ENCODE measurements at places on chromosomes 1 and 21. TPM values are rescaled to one million over a fixed set of nuclear protein-coding genes. Genes with fewer than 3 reads are reported as not detected.

GRCh38 chr1:5724847-5725246 is 267.4 kb downstream of the NPHP4 start:
- no peak for ATAC-seq

GRCh38 chr1:1427106-1427819 is 6.2 kb upstream of the ANKRD65 start:
- ATAC-seq, result peak; percentile 67

DNA sequence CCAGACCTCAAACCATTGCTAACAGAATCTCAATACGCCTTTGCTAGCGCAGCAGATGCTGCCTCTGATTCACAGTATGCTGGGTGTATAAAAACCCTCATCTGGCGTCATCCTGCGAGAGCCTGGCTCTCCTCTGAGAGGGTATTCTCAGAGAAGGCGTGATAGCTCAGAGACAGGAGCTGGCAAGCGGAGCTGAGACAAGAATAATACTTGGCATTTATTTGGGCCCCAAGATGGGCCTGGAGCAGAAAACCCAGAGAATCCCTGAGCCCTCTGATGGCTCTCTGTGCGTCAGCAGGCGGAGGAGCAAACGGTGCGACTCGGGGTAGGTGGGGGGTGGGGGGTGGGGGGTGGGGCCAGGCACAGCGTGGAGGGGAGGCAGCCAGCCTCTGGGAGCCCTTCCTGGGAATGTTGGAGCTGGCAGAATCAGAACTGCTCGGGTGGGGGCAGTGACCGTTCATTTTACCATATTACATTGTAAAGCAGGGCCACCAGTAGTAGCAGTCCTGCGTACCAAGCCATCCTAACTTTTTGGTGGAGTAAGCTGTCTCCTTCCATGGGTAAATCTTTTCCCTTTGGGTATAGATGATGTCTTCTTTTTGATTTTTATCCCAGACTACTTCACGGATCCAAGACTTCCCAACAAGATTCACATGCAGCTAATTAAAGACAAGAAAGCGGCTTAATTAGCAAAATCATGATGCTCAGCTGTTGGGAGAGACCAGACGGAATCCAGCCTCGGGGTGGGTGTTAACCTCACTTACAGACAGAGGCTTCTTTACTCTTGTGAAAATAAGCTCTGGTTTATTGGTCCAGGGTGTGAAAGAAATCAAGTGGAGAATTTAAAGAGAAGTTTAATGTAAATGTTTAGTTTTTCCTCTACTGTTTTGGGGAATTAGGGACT is 7.1 kb downstream of the RIIAD1 start:
- peak; percentile 97 for ATAC-seq

DNA sequence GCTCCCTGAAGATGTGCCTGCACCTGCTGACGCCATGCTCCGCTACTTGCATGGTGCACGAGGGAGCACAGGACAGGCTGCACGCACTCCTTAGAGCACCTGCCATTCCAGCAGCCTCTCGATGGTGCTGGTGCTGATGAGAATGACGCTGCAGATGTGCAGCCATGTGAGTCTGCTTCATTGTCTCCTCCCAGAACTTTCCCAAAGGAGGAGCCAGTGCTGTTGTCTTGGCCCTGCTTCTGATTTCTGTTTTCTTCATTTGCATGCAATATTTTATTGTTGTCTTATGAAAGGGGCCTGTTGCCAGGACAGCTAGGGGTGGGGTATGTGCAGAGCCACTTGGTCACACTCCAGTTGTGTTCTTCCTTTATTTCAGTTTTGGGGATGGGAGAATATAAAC is 70.1 kb downstream of the PCBP3 start:
- ATAC-seq, result peak; percentile 87

- no peak for ATAC-seq
Measured at GRCh38 chr1:209786146-209786545, 1.8 kb upstream of the C1orf74 start.

DNA sequence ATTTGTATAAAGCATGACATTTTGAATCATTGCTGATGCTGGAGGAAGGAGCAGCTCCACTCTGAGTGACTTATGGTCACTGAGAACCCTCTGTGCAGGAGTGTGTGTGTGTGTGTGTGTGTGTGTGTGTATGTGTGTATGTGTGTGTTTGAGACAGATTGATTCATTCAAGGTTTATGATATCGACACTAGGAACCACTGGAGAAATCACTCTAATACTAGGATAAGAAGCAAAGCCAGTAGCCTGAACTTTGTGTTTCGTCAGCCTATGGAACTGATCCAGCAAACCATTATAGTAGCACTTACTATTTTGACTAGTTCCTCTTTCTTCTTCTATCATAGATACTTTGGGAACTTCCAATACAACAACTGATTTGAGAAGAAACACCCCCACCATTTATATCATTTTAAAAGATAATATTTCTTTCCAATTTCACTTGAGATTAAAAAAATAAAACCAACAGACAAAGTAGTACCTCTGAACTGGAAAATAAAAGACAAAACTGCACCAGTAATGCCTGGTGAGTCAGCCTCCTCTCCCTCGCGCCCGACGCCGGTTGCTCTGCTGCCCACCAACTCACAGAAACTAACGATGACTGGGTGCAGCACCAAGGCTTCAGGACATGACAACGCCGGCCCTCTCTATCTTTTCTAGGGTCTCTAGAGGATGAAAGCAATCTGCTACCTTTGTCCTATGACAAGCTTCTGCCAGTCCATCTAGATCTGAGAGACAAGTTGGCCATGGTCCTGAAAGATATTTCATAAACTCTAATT is 20.9 kb downstream of the SLAMF1 start:
- ATAC-seq, result no peak

DNA sequence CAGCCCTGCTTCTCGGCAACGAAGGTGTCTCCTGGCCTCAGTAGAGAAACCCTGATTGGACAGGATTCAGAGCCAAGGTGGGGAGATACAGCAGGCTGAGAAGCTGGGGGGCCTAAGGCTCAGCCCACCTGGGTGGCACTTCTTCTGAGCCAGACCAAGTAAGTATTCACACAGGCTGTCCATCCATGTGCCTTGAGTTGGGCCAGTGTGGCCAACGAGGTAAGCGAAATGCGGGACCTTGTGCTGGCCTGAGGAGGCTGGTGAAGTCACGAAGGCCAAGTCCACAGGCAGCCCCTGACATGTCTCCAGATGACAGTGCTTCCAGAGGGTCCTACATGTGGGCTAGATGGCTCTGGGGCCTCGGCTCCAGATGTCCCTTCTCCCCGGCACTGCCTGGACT is 91.4 kb downstream of the ITPKB start:
- ATAC-seq, result no peak

GRCh38 chr1:183310753-183311479 is 107.3 kb downstream of the NMNAT2 start:
- no peak for ATAC-seq

GRCh38 chr1:33957854-33958253 is 94.0 kb downstream of the HMGB4 start:
- ATAC-seq, result no peak

GRCh38 chr1:205188098-205188497 is 23.4 kb downstream of the DSTYK start:
- ATAC-seq, result no peak

DNA sequence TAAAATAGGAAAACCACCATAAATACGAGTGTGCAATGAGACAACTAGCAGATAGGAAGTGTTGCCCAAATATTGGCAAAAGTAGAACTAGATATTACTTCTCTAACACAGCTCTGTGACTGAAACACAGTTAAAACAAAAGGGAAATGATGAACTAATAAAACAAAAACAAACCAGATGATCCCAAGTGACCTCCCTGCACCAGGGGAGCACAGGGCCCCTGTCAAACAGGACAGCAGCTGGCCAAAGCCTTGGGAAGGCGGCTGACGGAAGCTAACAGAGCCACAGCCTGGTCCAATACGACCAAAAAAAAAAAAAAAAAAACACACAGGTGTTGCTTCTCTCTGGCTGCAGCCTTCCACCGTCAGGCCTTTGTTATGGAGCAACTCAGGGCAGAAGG is 17.8 kb downstream of the ZBTB17 start:
- ATAC-seq, result no peak

DNA sequence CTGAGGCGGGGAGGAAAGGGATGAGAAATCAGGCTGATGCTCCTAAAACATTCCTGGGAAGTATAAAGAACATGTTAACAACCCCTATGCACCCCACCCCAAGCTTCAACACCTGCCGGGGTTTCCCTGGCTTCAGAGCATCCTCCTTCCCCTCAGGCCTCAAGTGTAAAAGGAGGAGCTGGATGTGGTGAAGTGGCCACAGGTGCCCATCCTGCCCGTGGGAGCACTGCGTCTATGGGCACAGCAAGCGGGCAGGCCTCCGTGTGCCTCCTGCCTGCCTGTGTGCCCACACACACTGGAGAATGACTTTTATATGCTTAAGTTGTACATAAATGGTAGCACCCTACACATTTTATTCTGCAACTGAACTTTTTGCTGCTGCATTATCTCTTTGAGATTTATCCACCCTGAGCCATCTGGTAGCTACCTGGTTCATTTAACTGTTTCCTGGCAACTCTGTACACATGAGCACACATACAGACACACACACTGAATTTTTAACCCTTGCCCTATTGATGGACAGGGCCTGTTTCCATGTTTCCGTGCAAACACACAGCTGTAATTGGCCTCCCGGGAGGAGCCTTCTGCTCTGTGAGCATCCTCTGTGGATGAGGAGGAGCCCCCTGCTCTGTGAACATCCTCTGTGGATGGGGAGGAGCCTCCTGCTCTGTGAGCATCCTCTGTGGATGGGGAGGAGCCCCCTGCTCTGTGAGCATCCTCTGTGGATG is 13.4 kb upstream of the FTCD start:
- ATAC-seq, result no peak

GRCh38 chr21:28283641-28284490 is 708.8 kb downstream of the LTN1 start:
- ATAC-seq, result peak; percentile 33

DNA sequence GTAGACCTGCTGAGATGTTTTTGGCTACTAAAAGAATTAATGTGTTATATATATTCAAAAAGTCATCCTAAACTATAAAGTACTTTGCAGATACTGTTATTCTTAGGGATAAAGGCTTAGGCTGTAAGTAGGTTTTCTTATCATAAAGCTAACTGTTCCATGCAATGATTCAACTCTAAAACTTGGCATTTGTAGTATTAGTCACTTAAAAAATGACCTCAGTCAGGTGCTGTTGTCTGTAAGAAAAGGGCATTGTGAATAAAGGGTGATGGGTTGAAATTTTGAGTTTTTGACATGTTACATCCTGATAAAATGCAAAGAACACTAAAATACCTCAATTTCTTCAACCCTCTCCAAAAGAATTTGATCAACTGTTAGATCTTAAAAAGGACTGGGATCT is 32.9 kb downstream of the ADCY10 start:
- no peak for ATAC-seq

DNA sequence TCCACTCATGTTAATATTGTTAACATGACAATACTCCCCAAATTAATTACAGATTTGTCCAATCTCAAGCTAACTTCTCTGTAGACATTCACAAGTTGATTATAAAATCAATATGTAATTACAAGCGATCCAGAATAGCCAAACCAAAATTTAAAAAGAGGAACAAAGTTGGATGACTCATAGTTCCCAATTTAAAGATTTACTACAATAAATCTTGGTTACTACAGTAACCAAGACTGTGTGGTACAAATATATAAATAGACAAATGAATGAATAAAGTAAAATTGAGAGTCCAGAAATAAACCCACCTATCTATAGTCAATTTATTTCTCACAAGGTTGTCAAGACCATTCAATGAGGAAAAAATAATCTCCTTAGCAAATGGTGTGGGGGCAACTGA is 7.1 kb upstream of the KRTAP10-4 start:
- no peak for ATAC-seq

The S100A8 gene
- total RNA-seq, result 317 TPM

The FOXE3 gene
- total RNA-seq, result 0.50 TPM

The EPHA10 gene
- total RNA-seq, result 4.7 TPM

The LCE1E gene
- total RNA-seq, result 0.51 TPM

The DLGAP3 gene
- 0.46 TPM for total RNA-seq

The GBP5 gene
- 0.47 TPM for total RNA-seq

The LENEP gene
- total RNA-seq, result 2.4 TPM

The TAS1R1 gene
- 0.68 TPM for total RNA-seq

The KRTAP19-8 gene
- total RNA-seq, result not detected
